ENCODE measurements at places on chromosomes 5 and 9.

DNA sequence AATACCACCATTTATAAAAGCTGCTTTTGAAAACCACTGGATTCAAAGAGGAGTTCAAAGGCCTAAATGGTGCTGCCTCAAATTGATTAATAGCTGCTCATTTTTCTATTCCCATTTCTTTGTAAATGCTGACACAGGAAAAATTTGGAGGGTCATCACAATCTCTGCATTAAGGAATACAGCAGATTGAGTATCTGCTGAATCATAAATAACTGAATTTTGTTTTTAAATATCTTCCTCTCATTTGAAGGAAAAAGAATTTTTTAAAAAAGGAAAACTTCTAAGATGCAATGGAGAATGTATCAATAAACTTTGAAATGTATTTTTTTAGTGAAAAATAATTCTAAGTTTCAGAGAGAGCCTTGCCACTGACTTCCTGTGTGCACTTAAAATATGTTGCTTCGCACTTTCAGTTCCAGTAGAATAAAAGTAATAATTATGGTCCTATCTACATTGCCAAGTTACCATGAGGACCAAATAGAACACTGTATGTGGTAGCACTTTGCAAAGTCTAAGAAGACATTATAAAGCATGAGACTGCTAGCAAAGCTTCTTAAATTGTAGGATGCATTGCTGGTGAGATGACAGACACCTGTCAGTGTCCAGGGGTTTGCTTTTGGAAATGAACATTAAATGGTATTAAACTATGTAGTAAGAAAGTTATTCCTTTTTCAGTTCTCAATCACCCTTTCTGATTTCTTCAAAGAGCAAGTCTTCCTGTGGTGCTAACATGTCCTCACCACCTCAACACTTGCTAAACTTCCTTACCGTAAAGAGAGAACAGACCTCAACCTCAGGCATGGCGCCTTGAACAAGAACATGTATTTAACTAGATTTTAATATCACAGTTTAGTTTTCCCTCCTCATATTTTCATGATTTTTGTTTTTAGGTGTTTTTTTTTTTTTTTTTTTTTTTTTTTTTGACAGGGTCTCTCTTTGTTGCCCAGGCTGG is 555.1 kb downstream of the EBF1 start:
- DNase-seq = no peak

DNA sequence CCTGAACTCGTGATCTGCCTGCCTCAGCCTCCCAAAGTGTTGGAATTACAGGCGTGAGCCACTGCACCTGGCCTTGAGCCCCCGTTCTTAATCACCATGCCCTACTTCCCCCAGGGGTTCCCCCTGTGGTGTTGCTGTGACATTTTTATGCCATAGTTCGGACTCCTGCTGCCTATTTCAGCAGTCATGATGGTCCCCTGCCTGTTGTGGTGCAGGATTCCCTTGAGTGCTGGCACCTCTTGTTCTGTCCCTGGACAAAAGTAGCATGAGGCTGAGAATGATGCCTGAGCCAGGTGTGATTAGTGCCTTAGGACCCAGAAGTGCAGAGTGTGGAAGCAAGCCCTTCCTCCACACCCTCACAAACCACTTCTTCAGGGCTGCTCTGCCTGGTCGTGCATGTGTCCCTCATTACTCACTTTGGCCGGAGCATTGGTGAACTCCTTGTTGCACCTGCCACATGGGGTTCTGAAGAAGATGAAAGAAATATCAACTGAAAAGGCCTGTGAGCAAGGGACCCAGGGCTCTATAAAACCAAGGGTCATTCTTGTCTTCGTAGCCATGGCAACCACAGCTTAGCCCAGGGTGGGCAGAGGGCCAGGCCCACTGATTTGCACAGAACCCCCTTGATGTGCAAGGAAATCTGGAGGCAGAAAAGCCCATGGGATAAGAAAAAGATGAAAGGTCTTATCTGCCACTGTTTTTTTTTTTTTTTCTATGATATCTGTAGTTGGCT is 228.0 kb downstream of the NTRK2 start:
- DNase-seq = no peak

GRCh38 chr5:55913466-55914413 is 62.6 kb downstream of the IL31RA start:
- DNase-seq = no peak

DNA sequence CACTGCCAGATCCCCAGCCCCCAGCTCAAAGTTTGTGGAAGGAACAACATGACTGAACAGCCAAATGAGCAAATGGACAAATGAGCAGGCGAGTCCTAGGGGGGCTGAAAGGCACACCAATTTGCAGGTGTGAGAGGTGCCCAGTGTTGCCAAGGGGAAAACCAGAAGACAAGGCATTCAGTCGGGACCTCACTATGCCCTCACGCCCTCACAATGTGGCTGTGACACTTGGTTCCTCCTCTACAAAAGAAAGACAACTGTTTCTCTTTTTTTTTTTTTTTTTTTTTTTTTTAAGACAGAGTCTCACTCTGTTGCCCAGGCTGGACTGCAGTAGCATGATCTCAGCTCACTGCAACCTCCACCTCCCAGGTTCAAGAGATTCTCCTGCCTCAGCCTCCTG is 28.0 kb downstream of the TNIP1 start:
- no peak for DNase-seq

GRCh38 chr5:88815050-88815789 is 67.8 kb downstream of the MEF2C start:
- no peak for DNase-seq

DNA sequence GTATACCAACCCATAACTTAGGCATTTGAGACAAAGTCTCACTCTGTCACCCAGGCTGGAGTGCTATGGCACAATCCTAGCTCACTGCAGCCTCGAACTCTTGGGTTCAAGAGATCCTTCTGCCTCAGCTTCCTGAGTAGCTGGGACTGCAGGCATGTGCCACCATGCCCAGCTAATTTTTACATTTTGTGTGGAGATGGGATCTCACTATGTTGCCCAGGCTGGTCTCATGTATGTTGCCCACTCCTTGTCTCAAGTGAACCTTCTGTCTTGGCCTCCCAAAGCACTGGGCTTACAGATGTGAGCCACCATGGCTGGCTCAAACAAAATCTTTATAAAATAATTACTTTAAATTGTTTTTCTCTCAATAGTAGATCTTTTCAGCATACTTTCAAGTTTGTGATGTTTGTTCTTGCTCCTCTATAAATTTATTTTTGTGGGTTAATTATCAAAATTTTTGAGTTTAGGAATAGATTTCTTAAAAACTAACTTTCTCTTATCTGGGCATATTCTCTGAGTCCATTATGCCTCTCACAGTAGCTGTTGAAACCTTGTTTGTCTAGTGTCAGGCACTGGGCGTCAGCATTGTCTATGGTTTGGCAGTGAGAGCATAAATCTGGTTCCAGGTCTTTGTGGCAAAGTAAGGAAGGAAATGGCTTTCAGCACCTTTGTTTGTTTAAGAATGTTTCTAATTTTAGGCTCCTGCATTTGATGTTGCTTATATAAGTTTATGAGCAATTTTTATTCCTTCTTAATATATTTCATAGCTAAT is 38.7 kb downstream of the NLN start:
- DNase-seq = peak; percentile 27

DNA sequence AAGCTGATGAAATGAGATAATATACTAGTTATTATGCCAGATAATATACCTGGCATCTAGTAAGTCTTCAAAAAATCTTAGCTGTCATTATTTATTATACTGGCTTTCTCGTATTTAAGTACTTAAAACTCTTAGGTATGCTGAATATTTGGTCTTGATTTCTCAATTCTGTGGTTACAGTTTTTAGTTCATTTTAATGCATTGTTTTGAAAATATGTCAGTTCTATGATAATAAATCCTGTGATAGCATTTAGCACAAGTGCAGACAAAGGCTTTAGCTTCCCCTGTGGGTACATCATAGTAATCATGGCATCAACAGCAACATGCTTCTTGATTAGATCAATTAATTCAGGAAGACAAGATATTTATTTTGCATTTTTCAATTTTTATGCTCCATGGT is 133.0 kb downstream of the SMC2 start:
- no peak for DNase-seq

- DNase-seq = no peak
These were observed 41.7 kb downstream of the ACTL7B start for GRCh38 chr9:108813951-108814601.

- no peak for DNase-seq
These were observed 62.6 kb upstream of the DMAC1 start for GRCh38 chr9:7862170-7862569.

DNA sequence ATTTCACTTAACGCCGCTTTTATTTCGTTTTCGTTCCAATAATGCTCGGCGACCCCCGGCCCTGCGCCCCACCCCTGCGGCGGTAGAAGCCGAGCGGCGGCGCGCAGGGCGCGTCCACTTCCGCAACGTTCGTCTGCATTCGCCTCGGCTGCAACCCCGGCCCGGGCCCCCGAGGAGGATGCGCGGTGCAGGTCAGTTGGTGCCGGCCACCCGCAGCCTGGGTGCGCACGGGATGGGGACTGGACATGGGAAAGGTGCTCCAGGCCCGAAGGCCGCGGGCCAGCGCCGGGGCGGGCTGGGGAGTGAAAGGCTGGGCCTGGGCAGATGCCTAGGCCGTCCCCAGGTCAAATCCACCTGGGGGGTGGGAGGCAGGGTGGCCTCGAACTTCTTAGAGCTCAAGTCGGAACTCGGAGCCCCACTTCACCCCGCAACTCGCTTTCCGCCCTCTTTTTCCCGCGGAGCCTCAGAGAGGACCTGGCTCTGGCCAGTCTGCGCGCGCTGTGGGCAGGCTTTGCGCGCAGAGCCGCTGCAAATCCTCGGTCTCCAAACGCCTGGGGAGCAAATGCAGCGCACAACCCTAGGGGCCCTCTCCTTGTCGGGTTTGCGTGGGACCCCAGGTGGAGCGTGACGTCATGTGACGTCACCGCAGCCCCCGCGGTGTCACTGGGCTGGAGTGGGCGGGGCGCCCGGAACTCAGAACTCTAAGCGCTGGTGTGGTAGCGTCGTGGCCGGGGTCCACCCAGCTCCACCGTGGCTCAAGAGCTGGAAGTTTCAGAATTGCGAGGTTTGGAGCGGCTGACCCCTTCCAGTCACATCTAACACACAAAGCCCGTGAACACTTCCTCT is 3.3 kb downstream of the TLX3 start:
- no peak for DNase-seq

DNA sequence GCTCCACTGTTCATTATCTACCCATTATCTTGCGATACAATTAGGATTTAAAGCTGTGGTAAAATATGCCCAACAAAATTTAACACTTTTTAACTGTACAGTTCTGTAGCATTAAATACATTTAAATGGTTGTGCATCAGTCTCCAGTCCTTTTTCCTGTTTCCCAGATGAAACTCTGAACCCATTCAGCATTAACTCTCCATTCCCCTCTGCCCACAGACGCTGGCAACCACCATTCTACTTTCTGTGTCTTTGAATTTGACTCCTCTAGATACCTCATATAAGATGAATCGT is 2.9 kb upstream of the TRIM7 start:
- no peak for DNase-seq
